ENCODE measurements at places on chromosomes 3 and 15.

DNA sequence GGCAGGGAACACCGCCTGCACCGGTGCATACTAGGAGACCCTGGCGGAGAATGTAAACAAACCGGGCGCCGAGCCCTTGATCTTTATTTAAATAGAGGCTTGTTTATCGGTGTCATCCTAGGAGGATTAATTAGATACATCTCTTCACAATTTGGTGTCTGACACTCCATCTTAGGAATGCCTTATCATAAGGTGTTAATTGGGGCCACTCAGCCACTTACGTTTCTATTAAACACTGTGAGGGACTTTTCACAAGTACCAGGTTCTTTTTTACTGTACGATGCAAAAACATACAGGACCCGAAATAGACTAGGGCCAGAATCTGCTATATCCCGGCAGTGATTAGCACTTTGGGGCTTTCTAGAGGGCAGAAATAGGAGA, 8.0 kb downstream of the EOMES start:
- DNase-seq: no peak

DNA sequence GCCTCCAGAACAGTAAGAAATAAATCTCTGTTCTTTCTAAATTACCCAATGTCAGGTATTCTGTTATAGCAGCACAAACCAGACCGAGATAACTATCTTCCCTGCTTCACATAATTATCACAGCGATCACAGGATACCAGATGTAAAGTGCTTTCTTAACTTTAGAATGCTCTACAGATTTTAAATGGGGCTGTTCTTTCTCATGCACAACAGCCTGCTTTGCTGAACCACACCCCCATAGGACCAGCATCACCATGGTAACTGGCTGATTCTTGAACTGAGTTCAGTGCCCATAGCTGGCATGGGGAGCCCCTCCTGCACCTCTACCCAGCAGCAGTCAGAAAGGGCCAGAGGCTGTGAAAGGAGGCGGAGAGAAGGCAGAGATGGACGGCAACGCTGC, 7.8 kb downstream of the CD80 start:
- DNase-seq: no peak

- no peak for DNase-seq
These were observed 15.2 kb downstream of the MCM2 start for GRCh38 chr3:127613406-127613805.

DNA sequence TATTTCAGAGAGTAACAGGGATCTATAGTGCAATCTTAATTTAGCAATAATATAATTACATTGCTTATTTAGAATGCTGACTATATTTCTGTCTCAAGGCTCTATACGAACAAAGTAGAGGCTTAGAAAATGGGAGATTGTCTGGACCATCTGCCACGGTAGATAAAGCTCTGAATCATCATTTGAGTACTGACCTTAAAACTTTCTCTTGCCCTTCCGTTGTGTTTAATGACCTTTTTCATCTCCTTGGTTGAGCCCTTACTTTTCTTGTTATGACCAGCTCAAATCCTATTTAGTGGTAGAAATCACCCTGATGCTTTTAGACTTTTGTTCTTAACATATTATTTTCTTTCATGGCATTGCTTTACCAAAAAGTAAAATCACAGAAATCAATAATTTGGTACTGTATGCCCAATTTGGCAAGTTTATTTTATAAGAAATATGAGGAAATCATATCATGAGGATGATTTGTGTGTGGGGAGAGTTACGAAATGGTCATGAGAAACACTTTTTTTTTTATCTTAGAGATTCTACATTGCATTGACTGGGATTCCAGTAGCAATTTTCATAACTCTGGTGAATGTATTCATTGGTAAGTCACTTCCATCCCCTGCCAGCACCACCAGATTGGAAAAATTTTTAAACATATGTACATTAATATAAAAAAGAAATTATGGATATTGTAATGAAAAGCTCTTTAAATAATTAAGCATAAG, 11.0 kb downstream of the NDUFB5 start:
- no peak for DNase-seq

DNA sequence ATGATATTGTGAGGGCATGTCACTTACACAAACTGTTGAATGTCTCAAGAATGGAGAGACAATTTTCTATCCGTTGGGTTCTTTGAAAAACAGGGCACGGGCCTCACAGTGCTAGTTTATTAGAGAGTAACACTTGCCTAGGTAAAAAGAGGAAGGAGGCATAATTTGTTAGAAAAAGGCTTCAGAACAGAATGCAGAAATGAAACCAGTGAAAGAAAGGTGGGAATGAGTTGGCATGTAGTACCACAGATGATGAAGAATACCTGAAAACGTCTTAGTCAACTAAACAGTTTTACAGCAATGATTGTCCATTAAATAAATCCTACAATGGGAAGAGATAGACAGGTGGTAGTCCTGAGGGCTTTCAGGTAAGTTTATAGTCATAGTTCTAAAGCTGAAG, 1399.7 kb upstream of the CADM2 start:
- no peak for DNase-seq

GRCh38 chr3:104460477-104461406, 906.0 kb upstream of the ALCAM start:
- no peak for DNase-seq

DNA sequence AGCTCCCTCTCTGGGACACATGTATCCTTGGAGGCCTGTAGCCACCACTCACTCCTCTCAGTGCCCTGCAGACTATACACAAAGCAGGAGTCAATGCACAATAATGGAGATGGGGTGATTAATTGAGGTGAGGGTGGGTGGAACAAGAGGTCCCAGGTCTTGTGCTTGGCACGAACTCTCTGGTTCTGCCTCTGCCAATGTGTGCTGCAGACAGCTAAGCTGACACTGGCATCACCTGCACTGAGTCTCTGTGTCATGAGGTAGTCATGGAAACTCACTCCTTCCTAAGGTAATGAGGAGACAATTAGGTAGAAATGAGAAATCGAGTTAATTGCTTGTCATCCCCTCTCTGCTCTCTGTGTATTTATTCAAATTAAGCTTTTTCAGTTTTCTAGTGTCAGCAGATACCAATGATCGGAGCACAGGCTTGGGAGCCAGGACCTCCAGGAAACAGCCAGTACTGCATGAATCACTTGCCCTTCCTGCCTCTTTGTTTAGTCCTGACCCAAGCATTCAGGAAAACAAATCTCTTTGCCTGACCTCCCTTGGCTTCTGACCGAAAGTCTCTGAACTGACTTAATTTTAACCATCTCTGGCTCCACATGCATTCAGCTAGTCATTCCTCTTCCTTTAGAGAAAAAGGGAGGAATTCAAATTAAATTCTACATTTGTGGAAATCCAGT, 56.7 kb downstream of the DRD3 start:
- no peak for DNase-seq

DNA sequence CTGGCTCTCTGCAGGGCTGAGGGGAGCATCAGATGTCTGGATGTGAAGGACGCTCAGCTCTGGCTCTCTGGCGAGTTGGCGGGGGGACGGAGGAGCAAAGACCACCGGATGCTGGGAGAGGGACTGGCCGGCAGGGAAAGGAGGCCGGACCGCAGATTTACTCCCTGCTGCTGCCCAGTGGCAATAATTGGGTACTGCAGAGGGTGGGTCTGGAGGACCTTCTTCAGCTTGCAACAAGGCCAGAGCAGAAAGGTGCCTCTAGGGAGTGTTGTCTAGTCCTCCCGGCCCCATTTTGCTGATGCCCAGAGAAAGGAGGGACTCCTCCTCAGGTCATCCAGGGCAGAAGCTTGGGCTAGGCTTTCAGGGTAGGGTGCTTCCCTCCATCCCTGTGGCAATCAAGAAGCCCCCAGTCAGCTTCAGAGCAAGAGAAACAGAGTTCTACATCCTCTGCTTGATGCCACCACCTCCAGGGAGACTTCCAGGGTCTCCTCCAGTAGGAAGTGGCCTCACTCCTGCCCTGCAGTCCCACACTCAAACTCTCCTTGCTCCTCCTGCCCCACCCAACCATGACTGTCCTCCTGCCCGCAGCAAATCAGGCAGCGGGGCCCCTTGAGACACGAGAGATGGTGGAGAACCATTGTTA, 20.3 kb upstream of the CSPG4 start:
- peak; percentile 41 for DNase-seq

- DNase-seq: peak; percentile 77
These were observed 26.6 kb downstream of the ILDR1 start for GRCh38 chr3:121995161-121996137.

DNA sequence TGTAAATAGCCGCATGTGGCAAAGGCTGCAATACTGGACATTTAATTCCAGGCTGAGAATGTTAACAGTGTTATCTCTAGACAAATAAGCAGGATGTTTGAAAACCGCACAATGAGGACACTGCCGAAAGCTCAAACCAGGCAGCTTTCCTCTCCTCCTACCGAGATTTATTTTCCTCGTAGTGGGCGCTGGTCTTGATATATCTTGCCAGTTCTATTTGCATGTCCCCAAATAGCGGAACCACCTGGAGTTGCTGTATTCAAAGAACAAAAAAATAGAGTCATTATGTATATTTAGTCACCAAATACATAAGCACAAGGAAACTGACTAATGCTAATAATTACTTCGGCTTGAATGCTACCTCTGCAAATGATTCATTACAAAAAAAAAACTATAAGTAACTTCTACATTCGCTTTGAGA, 46.5 kb downstream of the CYFIP1 start:
- no peak for DNase-seq

DNA sequence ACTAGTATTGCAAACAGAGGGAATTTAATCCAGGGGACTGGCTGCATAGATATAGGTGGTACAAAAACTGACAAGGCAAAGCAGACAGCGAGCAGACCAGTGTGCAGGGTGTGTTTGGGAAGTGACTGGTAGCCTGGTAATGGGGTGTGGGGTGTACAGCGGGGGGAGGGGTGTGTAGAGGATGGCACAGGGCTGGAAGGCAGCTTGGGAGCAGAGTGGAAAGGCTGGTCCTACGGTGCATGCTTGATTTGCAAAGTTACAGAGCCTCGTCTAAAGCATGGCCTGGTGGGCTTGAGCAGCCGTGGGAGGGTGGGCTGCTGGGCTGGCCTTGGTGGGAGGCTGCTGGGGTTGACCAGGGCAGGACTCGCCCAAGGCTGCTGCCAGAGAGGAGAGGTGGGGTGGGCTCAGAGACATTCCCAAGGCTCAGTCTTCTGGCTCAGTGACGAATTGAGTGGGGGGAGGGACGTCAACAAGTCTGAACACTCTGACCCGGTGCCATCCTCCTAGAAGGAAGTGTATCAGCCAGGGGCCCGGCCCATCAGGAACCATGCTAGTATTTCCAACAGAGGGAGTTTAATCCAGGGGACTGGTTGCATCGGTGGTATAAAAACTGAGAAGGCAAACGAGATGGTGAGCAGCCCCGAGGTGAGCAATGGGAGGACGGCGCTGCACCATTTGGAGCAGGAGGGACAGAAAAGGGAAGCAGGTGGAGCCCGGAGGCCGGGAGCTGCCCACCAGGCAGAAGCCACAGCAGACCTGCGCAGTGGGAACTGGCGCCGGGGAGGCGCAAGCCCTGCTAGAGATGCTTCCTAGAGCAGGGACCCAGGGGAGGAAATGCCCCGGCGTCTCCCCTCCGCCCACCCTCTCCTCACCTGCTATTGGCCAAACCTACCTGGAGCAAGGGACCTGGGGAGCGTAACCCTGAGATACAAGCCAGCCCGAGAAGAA, 29.2 kb downstream of the CPN2 start:
- DNase-seq: peak; percentile 37

GRCh38 chr15:83193721-83194120, 13.9 kb downstream of the HDGFL3 start:
- no peak for DNase-seq

- no peak for DNase-seq
These were observed 36.9 kb upstream of the UBE2E2 start for GRCh38 chr3:23166276-23166675.

GRCh38 chr3:111761309-111761795, 97.7 kb upstream of the PHLDB2 start:
- peak; percentile 85 for DNase-seq

- DNase-seq: no peak
These were observed 220.5 kb upstream of the LRRN1 start for GRCh38 chr3:3578718-3579117.

- DNase-seq: no peak
These were observed 870 bp upstream of the TMEM40 start for GRCh38 chr3:12759693-12760565.

DNA sequence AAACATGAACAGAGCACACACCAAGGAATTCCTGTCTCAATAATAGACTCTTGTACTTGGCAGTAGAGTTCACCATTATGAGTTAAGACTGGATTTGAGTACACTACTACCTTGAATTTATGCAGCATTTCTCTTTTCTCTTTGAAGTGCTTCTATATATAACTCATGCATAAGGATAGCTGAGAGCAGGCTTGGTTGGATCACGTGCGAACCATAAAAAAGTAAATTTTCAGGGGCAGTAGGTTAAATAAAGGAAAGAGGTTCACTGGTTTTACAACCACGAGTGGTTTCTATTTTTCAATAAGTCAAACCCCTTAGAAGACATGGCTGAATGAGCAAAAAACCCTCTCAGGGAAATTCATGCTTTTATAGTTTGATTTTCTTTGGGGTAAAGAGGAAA, 28.6 kb upstream of the PDZRN3 start:
- DNase-seq: no peak

GRCh38 chr15:93001881-93002280, 87.1 kb downstream of the RGMA start:
- DNase-seq: no peak

GRCh38 chr3:33954956-33955355, 156.5 kb downstream of the PDCD6IP start:
- no peak for DNase-seq

DNA sequence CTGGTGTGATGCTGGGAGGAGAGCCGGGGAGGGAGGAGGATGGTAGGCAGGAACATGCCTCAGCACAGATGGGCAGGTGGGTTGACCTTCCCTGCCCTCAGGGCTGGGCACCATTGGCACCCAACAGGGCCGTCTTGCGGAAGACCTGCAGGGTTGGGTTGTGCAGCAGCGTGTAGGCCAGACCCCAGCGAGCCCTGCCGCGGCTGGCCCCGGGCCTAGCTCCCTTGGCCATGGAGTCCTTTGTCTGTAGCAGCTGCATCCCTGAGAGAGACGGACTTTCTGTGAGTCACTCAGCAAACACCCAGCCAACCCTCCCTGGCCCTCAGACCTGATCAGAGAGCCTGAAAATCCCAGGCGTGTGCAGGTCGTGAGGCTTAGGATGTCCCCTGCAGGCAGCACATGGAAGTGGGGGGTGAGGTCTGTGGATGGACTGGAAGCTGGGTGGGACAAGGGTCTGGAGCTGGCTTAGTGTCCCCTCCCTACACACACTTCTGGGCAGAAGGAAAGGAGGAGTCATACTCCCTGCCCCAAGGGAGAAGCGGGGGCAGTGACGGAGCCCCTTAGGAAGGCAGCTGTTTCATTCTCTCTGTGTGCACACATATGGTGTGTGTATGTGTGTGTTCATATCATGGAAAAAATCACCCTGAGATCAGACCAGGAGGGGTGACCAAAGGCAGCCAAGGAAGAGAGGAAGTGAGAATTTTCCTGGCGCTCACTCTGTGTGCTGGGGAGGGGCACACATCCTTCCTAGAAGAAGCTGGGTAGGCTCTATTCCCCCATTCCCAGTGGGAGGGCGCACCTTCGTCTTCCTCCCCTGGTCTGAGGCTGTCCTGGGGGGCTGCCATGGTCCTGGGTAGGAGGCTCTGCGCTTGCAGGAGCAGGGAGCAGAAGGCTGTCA, 6.7 kb downstream of the ISLR start:
- peak; percentile 20 for DNase-seq

- no peak for DNase-seq
These were observed 3.6 kb downstream of the KAT2B start for GRCh38 chr3:20043825-20044224.
